ENCODE measurements at places on chromosomes 6 and 20.

DNA sequence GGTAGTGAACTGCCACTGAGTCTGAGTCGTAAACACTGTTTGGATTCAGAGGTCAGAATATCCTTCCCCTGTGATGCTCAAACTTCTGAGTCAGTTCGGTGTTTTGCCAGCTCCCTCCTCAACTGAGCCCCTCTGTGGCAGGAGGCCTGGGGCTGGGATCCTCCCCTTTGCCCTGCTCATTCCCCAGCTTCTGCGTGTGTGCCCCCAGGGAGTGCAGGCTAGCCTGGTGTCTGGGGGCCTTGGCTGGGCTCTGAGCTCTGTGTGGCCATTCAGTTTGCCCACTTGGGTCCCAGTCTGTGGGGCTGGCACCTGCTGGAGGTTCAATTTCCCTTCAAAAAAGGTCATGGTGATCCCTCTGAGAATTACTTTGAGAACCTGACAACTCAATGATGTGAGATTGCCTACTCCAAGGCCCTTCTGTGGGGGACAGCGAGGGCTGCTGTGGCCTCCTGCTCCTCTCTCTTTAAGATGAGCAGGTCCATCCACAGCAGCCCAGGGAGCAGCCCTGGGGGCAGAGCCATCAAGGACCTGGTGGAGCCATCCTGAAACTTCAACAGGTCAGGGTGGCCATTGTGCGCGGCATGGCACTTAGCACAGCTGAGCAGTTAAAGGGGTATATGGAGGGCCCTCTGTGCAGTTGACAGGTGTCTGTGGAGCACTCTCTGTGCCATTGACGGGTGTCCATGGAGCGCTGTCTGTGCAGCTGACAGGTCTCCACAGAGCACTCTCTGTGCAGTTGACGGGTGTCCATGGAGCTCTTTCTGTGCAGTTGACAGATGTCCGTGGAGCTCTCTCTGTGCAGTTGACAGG lies 147.2 kb downstream of the SYCP2 start:
- no peak for DNase-seq

GRCh38 chr6:49906526-49906925 lies 40.2 kb upstream of the CRISP1 start:
- peak; percentile 81 for DNase-seq

- DNase-seq: no peak
Observed at GRCh38 chr6:10268111-10268510, 146.8 kb downstream of the TFAP2A start.

- DNase-seq: no peak
Observed at GRCh38 chr20:20215976-20216727, 151.8 kb upstream of the INSM1 start.

DNA sequence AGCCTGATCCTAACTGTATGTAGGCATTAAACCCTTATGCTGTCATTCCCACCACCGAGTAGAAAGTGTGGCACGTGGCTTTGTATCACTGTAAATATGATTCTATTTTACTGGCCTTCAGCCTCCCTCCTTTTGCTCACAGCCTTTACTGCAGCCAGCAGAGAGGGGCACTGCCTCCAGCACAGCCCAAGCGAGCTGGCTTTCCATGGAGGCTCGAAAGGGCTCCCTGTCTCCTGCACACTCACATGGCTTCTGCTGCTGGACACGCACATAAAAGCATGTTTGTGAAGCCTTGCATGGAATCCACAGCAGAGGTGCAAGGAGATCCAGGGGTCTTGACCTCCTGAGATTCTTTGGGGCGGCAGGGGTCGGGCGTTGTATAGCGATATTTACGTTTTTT lies 51.3 kb downstream of the RNASET2 start:
- no peak for DNase-seq

DNA sequence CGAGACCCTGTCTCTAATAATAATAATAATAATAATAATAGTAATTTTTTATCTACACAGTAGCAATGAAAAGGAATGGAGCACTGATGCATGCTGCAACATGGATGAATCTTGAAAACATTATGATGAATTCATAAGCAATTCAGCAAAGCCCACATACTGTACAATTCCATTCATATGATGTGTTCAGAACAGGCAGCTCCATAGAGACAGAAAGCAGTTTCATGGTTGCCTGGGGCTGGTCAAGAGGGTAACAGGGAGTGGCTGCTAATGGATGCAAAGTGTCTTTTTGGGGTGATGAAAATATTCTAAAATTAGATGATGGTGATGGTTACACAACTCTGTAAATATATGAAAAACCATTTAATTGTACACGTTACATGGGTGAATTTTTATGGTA lies 43.6 kb downstream of the SLC24A3 start:
- DNase-seq: no peak

GRCh38 chr20:5592165-5592564 lies 158.0 kb upstream of the SHLD1 start:
- no peak for DNase-seq

- DNase-seq: peak; percentile 24
Observed at GRCh38 chr20:35907017-35907701, 47.1 kb downstream of the SCAND1 start.

DNA sequence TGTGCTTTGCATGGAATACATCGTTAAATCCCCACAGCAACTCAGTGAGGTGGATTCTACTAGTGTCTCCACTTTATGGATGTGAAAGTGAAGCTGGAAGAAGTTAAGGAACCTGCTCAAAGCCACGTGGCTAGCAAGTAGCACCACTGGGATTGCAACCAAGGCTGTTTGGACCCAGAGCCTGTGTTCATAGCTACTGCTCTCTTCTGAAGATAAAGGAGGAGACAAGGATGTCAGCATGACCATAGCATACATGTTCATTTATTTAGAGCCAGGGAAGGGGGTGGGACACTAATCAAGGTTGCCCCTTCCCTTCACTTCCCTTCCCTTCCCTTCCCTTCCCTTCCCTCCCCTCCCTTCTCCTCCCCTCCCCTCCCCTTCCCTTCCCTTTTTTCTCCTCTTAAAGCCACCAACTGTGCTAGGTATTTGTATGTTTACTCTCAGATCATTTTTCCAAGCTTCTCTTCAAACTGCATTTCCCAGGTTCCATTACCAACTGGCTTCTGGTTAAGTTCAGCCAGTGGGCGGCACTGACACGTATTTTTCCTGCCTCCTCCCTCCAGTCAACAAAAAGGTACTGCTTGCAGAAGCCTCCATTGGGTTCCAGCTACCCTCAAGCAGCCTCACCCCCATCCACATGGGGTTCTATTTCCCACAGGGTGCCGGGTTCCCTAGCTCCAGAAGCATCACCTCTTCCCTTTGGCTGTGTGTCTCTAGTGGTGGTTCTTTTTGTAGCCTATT lies 134.9 kb downstream of the BCAS1 start:
- DNase-seq: no peak

- no peak for DNase-seq
Observed at GRCh38 chr6:134034961-134035822, 17.2 kb downstream of the SLC2A12 start.

DNA sequence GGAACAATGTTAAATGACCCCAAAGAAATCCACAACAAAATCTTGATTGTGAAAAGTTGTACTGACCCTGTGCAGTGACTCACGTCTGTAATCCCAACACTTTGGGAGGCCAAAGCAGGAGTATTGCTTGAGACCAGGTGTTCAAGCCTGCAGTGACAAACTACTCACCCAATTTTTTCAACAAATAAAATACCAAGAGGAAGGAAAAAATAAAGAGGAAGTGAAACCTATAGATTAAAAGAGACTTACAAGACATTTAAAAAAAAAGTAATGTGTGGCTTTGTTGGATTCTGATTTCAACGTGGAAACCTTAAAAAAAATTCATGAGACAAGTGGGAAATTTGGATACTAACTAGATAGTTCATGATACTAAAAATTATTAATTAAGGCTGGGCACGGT lies 31.9 kb downstream of the GINS1 start:
- no peak for DNase-seq

- DNase-seq: peak; percentile 64
Observed at GRCh38 chr6:5866547-5867051, 140.1 kb downstream of the NRN1 start.

DNA sequence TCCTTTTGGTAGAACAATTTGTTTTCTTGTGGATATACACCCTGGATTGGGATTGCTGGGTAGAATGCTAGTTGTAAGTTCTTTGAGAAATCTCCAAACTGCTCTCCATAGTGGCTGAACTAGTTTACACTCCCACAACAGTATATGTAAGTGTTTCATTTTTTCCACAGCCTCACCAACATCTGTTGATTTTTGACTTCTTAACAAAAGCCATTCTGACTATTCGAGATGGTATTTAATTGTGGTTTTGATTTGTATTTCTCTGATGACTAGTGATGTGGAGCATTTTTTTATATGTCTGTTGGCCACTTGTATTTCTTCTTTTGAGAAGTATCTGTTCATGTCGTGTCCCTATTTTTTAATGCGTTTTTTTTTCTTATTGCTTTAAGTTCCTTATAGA lies 444.1 kb downstream of the CBLN4 start:
- no peak for DNase-seq

DNA sequence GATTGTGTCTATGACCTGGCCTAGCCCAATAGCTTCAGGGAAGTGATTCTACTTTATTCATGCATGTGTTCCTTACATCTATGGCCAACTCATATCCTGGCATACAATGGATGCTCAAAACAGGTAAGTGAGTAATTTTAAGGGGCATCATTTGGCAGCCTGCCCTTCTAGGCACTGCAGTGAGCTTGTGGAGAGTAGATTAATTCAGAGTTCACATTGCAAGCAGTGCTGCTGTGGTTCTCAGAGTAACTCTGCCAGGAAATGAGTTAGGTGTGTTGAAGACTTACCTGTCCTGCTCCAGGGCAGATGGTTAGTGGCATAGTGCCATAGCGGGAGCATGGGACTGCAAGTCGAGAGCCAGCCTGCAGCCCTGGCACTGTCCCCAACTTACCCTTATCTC lies 158.0 kb downstream of the SCP2D1 start:
- no peak for DNase-seq

DNA sequence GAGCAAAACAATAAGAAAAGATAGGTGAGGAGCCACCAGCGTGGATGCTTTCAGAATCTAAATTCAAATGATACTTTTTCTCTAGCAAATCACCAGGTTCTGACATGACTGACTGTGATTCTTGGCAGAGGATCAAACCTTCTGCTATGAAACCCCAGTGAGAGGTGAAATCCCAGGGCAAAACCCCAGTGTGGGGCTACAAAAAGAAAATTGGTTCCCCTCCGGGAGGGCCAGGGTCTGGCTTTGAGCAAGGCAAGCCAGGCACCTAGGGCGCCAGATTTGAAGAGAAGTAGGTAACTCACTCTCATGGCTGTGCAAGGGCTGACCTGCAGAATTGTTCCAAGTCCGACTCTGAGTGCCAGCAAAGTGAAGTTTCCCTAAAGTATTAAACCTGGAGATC lies 20.2 kb upstream of the RALGAPA2 start:
- no peak for DNase-seq

DNA sequence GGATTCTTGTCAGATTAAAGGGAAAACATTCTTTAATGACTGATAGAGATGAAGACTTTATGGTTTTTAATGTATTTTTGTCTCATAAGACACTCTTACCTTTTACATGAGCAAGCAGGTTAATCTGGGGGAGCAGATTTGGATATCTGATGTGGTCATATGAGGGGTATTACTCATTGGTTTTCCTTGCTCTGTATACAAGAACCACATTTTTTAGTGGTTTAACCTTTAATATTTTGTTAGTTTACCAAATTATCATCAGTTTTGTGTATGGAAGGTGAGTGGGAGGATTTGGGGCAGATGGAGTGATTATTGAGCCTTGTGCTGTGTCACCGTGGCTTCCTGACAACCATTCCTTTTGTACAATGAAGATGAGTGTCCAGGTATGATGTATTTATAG lies 112.9 kb downstream of the FIG4 start:
- DNase-seq: no peak

DNA sequence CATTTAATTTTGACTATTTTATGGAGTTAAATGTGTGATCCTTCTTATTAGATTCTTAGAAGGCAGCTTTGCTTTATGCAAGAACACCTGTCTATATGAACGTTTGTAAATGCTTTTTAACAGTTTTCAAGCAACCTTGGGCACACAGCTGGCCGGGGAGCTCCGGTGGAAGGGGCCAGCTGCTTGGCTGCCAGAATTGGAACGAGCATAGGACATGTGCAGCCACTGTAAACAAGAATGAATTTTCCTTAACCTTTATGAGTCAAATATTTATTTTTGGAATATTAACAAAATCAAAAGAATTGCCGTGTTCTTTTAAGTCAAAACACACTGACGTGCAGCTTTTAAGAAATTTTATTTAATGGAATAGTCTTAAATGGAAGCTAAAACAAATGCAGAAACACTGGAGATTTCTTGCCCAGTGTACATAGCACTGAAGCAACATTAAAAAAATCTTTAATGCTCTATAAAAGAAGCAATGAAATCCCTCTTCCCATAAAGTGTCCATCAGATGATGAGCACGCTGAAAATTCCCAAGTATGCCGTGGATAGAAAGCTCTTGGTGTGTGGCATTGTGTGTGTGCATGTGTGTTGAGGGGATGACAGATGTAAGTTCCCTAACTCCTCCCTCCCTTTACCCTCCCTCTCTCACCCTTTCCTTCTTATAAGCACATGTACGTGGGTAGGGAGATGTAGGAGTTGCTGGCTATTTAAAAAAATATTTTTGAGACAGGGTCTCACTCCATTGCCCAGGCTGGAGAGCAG lies 208.9 kb upstream of the EXOC2 start:
- DNase-seq: no peak

GRCh38 chr6:21383450-21384085 lies 210.0 kb upstream of the SOX4 start:
- DNase-seq: no peak

- no peak for DNase-seq
Observed at GRCh38 chr6:13277231-13277630, 51.1 kb downstream of the TBC1D7 start.

Measured in myocyte (in vitro differentiated cells).